ENCODE measurements at places on chromosomes 6 and 20.

- no peak for DNase-seq
Measured at GRCh38 chr20:36036688-36037087, 68.3 kb downstream of the CNBD2 start.

DNA sequence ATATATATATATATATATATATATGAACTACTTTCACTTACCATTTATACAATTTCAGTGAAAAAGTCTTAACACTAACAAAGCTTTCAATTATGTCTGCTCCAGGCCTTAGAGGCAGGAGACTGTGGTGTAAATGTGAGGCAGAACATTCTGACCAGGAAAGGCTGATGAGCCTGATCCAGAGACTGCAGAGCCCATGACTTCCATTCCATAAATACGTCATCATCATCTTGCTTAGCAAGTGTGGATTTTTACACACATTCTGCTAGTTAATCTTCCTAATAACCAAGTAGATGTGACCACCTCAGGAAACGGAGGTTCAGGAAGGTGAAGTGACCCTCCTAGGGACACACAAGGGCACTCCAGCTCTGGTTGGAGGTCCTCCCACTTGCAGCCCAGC, 14.9 kb downstream of the TRERF1 start:
- no peak for DNase-seq

GRCh38 chr6:107715550-107716321, 108.4 kb downstream of the SCML4 start:
- no peak for DNase-seq

GRCh38 chr6:116969211-116969863, 92.3 kb downstream of the RFX6 start:
- DNase-seq, result peak; percentile 83

DNA sequence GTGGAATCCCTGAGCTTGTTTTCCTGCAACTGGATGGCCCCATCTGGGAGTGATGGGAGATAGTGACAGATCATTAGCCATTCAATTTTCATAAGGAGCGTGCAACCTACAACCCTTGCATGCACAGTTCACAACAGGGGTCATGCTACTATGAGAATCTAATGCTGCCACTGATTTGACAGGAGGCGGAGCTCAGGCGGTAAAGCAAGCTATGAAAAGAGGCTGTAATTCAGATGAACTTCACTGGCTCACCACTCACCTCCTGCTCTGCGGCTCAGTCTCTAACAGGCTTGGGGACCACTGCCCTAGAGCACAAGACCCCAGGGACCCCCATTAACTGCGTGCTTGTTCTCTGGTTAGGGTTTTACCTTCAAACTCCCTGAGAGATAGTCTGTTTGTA, 12.4 kb upstream of the TREML4 start:
- no peak for DNase-seq

- DNase-seq, result no peak
Measured at GRCh38 chr20:62258499-62259293, 20.4 kb downstream of the OSBPL2 start.

GRCh38 chr6:161161889-161162624, 111.8 kb downstream of the AGPAT4 start:
- DNase-seq, result no peak

DNA sequence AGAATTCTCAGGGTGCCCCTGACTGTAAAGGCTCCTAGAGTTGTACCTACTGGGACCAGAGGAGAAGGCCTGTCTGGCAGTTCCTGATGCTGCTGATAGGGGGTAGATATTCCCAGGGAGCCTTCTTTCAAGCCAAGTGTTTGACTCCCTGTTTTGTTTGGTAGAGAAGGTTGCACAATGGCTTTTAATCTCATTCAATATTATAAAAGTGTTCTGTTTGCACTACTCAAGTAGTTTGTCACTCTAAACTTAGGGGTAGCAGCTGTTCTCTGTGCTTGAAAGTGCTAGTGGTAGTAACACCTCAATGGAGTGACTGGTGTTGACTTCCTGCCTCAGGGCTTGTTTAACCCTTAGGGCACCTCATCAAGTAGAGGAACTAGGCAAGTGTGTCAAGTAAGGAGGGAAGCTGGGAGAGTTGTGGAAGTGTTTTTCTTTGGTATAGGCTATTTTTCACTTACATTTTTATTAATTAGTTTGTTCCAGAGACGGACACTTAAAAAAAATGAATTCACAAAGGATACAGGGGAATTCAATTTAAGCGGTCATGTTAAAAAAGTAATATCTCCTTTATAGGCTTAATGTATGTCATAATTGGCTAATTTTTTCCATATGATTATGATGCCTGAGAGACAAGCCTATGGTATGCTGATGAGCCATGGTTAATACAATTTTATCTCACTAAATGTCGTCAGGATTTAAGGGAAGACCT, 38.1 kb downstream of the BICRAL start:
- peak; percentile 45 for DNase-seq

DNA sequence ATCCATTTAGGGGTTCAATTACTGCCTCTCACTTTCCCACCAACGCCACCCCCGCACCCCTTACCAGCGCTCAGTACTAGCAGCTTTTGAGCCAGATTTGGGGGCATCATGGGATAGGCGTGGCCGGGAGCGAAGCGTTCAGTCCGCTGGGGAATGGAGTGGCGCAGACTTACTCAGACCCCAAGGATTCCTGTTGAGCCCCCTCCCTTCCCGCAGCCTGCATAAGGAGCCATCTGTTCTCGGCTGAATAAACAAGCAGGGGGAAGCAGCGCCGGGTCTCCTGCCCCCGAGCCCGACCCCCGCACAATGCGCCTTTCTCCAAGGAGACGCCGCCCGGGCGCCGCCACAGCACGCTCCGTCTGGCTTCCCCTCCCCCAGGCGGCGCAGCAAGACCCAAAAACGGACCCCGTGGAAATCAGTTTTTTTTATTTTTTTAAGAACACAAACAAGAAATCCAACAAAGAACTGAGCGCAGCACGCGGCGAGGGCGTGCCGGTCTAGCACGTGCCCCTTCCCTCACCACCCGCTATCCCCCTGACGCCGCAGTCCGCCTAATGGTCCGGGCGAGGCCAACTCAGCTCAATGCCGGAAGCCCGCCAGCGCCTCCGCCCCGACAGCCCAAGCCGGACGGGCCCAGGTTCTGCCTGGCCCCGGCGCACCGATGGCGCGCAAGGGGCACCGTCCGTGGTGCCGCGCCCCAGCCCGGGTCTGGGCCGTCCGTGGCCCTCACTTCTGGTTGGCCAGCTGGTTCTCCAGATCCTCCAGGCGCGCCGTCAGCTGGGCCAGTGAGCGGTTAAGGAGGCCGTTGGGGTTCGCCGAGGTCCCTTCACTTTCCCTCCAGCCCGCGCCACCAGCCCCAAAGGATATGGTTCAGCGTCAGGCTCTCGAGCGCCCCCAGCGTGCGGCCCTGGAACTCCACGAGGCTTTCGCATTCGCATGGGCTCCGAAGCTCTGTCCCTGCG, 13.3 kb upstream of the RBPJL start:
- DNase-seq, result peak; percentile 76

DNA sequence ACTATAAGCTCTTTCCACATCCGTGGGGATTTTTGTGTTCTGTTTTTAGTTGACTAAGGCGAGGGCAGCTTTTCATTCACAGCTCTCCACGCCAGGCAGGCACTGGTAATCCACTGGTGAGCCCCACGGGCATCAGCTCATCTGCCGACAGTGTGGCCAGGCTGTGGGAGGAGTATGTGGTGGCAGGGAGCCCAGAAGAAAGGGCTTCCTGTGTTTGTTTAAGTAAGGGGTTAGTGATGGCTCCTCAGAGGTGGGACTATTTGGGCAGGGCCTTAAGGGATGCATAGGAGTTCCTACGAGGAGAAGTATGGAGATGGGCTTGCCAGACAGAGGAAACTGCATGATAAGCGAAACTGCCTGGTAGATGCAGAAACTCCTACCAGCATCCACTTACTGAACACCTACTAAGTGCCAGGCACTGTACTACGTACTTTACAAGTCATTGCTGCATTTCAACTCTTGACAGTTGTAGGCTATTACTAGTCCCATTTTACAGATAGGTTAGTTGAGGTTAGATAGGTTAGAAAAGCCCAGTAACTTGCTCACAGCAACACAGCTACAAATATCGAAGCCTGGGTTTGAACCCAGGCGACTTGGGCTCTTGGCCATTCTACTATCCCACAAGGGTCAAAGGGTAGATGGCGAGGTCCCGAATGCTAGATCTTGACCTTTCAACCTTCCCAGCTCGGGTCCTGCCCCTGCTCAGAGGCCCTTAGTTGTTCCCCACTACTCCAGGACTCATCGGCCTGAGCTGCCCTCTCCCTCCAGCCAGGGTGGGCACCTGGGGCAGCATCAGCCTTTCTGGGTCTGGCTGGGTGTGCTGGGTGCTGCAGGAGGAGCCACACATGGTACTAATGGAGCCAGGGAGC, 55.1 kb downstream of the CEBPB start:
- no peak for DNase-seq

DNA sequence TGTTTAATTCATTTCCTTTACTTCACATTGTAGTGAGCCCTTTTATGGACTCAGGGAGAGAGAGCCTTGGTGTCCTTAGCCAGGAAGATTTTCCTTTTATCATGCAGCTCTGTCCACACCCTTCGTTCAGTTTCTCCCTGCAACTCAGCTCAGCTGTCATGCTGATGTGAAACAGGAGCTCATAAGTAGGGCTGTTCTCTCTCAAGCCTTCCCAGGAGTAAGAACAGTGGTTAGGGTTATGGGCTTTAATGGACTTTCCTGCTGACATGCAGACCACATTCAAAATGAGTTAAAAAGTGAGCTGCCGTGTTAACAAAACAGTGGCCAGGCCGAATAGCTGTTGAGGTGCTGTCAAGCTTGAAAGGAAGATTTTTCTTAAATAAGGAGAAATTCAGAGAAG, 104.1 kb downstream of the BCKDHB start:
- no peak for DNase-seq

DNA sequence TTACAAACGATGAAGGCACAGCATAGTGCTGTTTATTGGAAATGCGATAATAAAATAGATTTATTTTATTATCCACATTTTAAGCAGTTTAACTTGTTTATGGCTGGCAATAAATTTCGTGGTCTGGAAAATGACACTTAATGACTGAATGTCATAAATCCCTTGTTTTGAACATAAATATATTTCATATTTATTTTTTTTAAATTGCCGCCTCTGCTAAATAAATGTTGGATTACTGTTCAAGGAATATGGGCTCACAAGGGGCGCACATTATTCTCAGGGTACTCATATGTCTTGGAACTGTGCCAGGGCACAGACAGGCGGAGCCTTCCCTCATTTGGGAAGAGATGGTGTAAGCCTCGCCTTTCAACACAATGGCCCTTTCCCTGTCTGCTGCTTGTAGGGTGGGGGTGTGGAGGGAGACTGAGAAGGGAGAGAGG, 134.3 kb downstream of the PXDC1 start:
- no peak for DNase-seq

All from Karpas-422 (cell line).